ENCODE measurements at places on chromosomes 5 and 9.
A peak's percentile ranks its signal among the peaks of the same experiment; 100 is the strongest.

DNA sequence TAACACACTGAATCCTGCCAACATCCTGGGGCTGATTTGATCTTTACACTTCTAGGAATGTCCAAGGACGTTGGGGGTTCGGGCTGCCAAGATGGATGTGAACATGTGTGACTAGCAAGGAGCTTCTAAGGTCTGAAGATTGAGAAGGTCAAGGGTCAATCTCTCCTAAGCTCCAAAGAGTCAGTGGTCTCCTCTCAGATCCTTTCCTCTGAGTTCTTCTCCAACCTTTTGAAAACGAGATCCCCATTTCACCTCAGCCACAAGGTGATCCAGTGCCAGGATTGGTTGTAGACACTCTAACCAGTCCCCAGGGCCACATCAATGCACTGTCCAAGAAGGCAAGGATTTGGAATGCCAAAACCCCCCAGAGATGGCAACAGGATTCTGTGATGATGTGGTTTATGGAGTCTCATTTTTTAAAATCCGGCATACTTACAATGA is 266.8 kb downstream of the NDUFS4 start:
- DNase-seq = no peak

DNA sequence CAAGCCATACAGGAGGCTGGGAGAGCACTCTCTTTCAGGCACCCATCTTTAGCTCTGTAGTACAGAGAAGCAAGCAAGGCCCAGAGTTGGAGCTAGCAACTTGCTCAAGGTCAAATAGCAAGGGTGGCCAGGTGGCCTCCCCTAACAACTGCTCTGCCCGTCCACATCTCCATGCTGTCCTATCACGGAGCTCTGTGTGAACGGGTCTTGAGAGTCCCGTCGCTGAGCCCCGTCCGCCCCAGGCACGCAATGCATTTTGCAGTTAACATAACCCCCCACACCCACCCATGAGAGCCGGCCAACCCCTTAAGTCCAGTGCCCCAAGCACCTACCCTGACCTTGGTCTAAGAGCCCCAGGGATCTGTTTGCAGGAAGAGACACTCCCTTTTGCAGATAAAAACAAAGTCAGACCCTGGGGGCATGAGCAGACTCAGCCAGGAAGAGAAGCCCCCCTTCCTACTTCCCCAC is 1.5 kb downstream of the RNF44 start:
- DNase-seq = no peak

GRCh38 chr5:131389096-131389868 is 125.4 kb downstream of the CDC42SE2 start:
- DNase-seq = no peak

- peak; percentile 3 for DNase-seq
These were observed 27.6 kb upstream of the NKD2 start for GRCh38 chr5:980966-981365.

DNA sequence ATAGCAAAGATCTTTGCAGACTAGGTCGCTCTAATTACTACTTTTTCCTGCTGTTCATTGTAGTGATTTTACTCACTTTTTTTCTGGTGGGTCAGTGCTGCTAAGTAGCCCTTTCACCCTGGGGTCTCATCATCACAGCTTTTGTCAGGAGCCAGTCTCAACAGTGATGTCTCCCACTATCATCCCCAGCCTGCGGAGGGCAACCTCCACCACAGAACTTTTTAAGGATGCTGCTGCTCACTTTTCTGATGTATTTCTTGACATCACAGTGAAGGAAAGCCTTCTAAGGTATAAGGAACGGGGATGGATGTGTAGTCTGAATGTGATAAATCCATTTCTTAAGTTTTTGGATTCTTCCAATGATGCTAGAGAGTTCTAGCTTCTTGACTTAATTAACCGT is 242.5 kb upstream of the RIOK2 start:
- no peak for DNase-seq

DNA sequence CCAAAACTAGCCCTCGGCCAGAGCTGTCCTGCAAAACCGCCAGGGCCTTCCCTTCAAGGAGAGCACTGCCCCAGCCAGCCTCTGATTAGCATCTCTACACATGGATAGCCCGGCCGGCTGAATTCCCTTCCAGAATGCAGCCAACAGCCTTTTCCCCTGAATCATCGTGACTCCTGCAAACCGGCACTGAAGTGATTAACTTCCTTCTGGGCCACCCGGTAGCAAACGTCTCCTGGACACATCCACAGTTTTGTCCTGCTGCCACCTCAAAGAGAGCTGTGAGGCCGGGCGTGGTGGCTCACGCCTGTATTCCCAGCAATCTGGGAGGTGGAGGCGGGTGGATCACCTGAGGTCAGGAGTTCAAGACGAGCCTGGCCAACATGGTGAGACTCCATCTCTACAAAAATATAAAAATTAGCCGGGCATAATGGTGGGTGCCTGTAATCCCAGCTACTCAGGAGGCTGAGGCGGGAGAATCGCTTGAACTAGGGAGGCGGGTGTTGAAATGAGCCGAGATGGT is 21.1 kb upstream of the EEIG1 start:
- DNase-seq = no peak

- peak; percentile 69 for DNase-seq
These were observed 10.8 kb upstream of the PRRC2B start for GRCh38 chr9:131382850-131383729.

DNA sequence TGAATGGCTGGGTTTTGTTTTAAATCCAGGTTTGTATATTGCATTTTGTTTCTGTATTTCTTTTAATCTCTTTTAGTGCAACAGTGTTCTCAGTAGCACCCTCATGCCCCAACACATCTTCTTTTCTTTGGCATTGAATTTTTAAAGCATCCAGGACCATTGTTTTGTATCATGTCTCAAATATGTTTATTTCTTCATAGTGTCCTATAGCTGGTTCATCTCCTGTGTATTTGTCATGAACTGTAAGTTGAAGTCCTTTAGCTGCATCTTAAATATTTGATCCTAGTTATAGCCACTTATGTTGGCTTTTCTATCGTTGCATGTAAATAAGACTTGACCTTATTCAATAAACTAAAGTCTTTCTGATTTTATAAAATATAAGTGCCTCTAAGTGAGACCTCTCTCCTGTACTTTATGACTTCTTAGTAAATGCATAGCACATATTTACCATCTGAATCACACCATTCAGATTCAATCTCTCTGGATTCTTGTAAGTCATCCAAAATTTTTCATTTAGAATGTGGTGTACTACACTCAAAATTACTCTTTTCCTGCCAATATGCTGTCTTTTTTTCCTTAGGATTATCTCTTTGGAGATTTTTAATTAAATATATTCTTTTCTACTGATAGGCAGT is 21.0 kb upstream of the ERCC6L2 start:
- DNase-seq = no peak

DNA sequence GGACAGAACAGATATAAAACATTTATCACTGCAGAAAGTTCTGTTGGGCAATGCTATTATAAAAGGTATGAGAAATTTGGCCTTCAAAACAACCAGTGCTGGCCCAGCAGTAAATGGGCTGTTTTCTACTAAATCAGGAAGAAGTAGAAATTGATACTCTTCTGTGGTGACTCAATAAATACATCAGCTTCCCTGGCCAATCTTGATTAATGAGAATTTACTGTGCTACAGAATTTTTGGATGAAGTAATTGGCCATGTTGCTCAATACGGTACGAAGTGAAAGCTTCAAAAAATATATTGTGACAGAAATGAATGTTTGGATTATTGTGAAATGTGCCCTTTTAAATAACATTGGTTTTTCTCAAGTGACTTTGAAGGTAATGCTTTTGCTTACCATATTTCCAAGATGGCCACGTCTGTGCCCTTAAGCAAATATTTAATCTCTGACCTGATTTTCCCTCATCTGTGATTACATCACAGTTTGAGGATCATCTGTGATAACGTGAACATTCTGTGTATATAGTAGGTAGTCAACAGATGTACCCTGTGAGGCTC is 4.2 kb downstream of the DNAJA1 start:
- DNase-seq = no peak

- DNase-seq = no peak
These were observed 405.6 kb upstream of the ZNF608 start for GRCh38 chr5:125152044-125152443.

DNA sequence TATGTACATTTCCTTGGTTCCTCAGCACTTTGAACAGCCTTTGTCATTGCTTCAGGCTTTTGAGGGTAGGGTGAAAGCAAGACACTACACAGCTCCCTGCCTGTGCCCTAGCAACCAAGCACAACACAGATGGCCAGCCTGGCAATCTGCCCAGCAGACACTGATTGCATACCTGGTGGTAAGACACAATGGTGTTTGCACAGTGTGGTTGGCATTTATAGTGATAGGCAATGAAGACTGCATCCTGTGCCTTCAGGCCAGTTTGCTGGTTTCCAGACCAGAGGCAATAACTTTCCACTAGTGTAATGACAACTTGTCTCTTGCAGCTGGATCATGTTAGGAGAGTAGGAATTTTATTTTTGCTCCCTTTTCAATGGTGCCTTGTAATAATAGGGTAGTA is 144.5 kb upstream of the TNC start:
- peak; percentile 96 for DNase-seq
